ENCODE measurements at places on chromosomes 13 and 19.

DNA sequence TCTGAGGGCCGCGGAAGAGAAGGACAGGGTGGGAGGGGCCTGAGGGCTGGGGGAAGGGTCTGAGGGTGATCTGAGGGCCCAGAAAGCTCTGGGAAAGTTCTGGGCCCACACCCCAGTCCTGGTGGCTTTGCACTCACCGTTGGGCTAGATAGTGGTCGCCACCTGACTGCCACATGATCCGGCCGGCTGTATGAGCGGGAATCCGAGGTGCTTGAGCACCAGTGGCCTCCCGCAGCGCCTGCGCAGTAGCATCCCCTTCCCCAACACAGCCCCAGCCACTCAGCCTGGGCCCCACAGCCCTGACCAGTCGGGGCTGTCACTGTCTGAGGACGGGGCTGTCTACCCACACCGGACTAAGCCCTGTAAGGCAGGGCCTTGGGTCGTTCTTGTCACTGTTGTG, 15.0 kb downstream of the PRODH2 start:
- no peak for DNase-seq

DNA sequence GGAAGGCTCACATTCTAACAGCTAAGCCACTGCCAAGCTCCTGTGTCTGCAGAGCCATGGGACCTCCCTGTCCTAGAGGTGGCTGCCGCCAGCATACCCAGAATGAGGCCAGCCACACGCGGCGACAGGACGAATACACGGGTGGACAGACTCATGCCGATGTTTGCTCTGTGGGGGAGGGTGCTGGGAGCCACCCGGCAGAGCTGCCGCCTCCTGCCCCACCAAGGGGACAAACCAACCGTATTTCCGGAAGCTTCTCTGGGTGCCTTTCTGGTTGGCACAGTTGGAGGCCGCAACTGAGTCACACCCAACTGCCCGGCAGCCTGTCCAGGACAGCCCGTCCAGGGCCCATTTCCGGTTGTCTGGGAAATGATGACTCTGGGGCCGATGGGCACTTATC, 20.3 kb downstream of the C13orf46 start:
- DNase-seq = no peak

DNA sequence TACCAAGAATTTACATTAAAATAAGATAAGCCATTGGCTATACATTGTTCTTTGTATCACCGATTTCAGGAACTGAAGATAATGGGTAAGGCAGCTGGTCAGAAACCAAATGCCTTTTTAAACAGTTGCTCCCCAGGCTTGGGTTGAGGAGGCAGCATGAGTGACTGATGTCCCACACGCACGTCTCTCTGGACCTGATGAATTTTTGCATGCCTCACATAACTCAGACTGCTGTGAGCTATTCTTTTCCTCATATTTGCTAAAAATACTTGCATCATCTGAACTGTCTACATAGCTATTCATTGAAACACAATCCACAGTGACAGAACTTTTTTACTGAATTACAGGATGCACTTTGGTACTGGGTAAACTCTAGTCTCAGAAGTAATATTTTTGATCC, 123.6 kb upstream of the MAB21L1 start:
- DNase-seq = no peak

- no peak for DNase-seq
These were observed 583 bp downstream of the TECR start for GRCh38 chr19:14530005-14530348.

GRCh38 chr19:963486-963951, 20.6 kb upstream of the WDR18 start:
- DNase-seq = no peak

DNA sequence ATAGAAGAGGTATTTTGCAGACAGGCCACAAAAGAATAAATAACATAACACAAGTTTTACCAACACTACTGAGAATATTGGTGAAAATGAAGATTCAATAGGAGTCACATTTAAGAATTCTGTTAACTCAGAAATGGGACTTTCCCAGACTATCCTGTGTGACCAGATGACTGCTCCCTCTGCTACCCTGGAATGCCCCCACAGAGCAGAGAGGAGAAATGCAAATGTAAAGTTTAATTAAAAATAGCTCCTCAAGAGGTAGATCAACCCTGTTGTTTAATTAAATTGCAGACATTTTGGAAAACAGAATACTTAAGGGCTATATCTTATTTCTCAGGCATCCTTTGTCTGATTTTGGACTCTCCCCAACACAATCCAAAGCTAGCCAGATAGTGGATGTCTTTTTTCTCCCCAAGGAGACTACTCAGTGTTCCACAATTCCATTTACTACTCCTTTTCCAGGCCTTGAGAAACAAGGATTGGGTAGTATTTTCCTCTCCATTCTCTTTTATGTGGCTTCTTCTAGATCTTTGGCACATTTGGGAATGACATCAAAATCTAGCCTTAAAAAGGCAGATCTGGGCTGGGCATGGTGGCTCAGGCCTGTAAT, 104.7 kb upstream of the TSC22D1 start:
- DNase-seq = no peak

DNA sequence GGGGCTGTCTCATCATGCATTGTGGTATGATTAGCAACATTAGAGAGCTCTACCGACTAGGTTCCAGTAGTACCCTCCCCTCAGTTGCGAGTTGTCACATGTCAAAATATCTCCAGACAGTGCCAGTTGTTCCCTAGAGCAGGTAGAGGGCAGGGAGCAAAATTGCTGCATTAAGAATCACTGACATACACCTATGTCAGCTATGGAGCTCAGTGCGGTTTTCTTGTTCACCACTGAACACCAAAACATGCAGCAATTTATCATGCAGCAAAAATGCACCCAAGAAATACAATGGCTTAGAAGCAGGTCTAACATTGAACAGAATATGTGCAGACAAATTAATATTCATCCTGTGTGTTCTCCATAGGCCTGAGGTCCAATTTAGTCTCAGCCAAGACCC, 186.9 kb upstream of the STARD13 start:
- DNase-seq = no peak

GRCh38 chr13:98801626-98802418, 49.4 kb upstream of the SLC15A1 start:
- DNase-seq = no peak

DNA sequence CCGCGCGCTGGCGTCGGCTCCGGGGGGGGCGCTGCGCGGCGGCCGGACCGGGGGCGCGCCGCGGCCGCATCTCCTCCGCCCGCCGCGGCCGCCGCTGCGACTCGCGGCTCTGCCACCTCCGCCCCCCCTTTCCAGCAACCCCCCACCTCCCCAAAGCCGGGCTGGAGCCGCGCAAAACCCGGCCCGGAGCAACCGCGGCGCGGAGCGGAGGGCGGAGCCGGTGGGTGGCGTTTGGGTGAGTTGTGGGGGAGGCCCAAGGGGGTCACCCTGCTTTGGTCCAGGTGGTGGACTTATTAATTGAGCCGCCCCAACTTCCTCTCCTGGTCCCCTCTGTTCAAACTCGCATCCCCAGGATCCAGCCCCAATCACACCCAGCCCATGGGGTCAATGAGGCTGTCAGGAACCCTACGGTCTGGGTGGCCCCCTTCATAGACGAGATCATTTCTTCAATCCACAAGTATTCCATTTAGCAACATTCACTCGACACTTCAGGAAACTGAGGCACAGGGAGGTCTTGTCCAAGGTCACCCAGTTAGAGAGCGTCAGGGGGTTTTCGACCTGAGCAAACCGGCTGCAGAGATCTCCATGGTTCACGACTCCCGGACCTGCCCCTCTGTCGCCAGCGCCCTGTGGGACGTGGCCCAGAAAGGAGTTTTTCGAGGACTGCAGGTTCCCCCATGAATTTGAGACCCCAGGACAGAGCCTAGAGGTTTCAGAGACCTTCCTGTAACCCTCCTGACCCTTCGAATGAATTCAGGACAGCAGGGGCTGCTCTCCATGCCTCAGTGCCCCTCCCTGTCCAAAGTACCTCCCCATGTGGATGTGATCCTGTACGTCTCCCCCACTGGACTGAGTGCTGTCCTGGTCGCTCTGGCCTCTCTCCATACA, 22.4 kb upstream of the SEMA6B start:
- DNase-seq = no peak

GRCh38 chr13:73842626-73843025, 291.6 kb downstream of the KLF12 start:
- no peak for DNase-seq

- peak; percentile 67 for DNase-seq
These were observed at the start of gene RAB20 for GRCh38 chr13:110561344-110562035. TSS of gene RAB20 (minus strand) at chr13:110561722. CDS start at chr13:110561519, 203 bp downstream.

- DNase-seq = no peak
These were observed 32.2 kb downstream of the RFX2 start for GRCh38 chr19:6078068-6078467.

- DNase-seq = no peak
These were observed 31.0 kb upstream of the SLC1A6 start for GRCh38 chr19:15010501-15011300.

GRCh38 chr13:38363219-38363618, 13.6 kb downstream of the UFM1 start:
- DNase-seq = no peak

DNA sequence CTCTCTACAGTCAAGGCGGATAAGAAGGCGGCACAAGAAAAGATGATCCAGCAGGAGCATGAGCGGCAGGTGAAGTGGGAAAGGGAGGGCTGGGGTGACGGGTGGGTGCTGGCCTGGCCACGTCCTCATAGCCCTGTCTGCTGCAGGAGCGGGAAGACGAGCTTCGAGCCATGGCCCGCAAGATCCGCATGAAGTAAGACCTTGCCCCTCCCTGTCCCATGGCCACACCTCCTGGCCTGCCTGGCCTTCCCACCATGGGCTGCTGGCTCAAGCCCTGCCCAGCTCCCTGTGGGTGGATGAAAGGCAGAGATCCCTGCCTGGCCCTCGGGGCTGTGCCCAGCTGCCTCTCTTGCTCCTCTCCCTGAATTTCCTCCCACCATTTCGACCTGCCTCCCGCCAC, 7.2 kb downstream of the ZNF296 start:
- DNase-seq = no peak

- DNase-seq = no peak
These were observed 1049.8 kb downstream of the OLFM4 start for GRCh38 chr13:54078271-54078870.

- DNase-seq = no peak
These were observed 111.0 kb downstream of the MRPL57 start for GRCh38 chr13:21287331-21287907.

DNA sequence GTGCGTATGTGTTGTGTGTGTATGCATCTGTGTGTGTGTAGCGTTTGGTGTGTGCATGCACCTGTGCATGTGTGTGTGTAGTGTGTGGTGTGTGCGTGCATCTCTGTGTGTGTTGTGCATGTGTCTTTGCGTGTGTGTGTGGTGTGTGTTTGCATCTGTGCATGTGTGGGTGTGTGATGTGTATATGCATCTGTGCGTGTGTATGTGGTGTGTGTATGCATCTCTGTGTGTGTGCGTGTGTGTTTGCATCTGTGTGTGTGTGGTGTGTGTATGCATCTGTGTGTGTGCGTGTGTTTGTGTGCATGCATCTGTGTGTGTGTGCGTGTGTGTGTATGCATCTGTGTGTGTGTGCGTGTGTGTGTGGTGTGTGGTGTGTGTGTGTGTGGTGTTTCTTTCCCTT, 20.6 kb downstream of the CELF5 start:
- DNase-seq = no peak

- DNase-seq = peak; percentile 80
These were observed at the start of gene ZNF329 for GRCh38 chr19:58150328-58150921. TSS of gene ZNF329 (minus strand) at chr19:58150789. CDS start at chr19:58129503, 21,286 bp downstream.

- no peak for DNase-seq
These were observed 279.5 kb upstream of the PCDH20 start for GRCh38 chr13:61695147-61695546.

GRCh38 chr13:61692691-61693090, 277.0 kb upstream of the PCDH20 start:
- DNase-seq = no peak

DNA sequence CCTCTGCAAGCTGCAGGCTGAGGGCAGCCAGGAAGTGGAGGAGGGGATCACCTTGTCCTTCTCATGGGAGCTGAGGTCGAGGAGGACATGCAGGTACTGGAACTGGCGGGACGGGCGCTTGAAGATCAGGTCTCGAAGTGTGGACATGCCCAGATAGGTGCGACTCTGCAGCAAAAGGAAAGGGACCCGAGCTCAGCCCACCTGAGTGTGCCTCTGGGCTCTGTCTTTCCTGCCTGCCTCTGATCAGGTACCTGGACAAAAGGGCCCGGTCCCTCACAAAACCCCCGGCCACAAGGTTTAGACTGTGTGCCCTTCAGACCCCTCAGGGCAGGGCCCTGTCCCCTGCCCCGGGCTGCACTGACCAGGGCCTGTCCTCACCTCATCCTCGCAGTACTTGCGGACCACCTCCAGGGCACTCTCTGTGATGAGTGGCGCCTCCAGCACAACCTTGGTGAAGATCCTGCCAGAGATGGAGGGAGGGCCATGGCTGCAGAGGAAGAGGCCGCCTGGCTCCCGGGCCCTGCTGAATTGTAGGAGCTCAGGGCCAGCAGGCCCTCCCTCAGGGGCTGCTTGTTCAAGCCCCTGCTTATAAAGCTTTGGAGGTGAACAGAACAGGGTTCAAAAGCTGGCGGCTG, 12.5 kb upstream of the RSPH6A start:
- no peak for DNase-seq

DNA sequence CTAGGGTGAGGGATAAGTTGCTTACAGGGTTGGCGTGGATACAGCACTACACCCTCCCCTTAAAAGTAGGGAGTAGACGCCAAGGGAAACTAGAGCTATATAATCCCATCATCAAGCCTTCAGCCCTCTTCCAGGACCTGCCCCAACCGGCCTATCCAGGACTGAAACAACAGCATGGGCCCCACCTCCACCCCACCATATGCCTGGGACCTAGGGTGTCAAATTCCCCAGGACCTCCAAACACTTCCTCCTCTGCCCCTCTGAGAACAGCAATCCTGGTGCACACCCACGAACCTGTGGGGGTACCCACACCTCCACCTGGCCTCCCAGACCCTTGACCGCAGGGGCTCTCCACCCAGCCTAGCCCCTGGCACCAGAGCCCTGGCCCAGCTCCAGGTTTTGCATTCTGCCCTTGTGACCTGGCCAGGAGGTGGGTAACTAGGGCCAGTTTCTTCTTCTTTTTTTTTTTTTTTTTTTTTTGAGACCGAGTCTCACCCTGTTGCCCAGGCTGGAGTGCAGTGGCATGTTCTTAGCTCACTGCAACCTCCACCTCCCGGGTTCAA, 1.4 kb upstream of the CYP2F1 start:
- DNase-seq = no peak

DNA sequence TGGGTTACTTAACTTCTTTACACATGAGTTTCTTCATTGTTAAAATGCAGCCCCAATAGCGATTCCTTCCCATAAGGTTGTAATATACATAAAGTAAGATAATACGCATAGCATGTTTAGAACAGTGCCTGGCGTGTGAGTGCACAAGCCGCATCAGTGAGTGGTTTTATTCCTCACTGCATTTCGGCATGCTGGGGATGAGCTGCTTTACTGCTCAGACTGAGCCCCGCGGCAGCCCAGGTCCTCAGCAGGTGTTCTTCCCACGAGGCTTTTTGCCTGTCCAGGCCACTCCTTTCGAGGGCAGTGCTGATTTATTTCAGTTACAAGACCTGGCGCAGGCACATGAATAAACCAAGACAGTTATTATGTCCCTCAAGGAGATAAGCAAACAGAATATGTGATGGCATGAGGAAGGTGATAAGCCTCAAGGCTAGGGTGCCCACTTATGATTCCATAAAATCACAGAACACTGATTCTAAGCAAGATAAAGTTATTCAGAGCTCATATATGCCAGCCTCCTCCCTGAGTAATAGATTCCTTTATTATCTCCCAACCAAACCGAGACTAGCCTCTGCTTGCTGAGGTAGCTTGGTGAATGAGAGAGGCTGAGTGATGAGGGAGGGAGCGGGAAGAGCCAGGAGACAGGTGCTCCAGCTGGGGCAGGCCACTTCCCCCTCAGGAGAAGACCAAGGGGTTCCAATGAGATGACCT, 505.5 kb downstream of the DIAPH3 start:
- DNase-seq = no peak

Measured in right renal pelvis (tissue), 4 donors.